Activated CD8-positive, alpha-beta memory T cell treated with anti-CD3 and anti-CD28 coated beads, Interleukin-2, amount 50 U/mL, for 4 hours (primary cell): ENCODE measurements at places on chromosomes 6 and 20.
A peak's percentile ranks its signal among the peaks of the same experiment; 100 is the strongest.

GRCh38 chr6:3415082-3415453 lies 41.8 kb downstream of the SLC22A23 start:
- no peak for DNase-seq

GRCh38 chr20:59629141-59630045 lies 25.1 kb downstream of the PHACTR3 start:
- no peak for DNase-seq

DNA sequence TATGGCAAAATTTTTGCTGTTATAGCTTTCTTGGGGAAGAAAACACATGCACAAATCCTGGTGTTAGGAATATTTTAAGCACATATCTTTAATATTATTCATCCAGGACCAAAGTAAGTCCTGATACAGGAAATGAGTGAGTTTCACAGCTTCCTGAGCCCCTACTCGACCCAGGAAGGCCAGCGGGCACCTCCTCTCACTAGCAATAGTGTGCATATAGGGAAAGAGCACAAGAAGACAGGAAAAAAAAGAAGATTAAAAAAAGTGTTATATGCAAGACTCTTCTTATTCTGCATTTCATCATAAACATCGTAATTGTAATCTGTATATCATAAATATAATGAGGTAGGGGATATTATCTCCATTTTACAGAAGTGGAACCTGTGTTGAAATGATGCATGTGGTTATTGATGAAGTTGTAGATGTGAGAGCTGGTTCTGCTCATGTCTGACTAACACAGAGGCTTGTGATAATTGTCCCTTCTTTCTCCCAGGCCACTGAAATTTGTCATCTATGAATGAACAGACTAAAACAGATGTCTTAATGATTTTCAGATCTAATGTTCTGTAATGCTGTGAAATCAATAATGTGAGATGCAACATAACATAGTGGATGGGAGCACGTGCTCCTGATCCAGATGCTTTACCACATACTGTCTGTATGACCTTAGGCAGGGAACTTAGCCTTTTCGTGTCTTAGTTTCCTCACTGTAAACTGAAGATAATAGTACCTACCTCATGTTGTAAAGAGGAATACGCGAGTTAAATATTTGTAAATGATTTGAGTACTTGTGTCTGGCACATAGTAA lies 101.2 kb downstream of the MYO6 start:
- DNase-seq, result no peak

- DNase-seq, result no peak
These were observed 34.3 kb downstream of the FLRT3 start for GRCh38 chr20:14303106-14303505.

DNA sequence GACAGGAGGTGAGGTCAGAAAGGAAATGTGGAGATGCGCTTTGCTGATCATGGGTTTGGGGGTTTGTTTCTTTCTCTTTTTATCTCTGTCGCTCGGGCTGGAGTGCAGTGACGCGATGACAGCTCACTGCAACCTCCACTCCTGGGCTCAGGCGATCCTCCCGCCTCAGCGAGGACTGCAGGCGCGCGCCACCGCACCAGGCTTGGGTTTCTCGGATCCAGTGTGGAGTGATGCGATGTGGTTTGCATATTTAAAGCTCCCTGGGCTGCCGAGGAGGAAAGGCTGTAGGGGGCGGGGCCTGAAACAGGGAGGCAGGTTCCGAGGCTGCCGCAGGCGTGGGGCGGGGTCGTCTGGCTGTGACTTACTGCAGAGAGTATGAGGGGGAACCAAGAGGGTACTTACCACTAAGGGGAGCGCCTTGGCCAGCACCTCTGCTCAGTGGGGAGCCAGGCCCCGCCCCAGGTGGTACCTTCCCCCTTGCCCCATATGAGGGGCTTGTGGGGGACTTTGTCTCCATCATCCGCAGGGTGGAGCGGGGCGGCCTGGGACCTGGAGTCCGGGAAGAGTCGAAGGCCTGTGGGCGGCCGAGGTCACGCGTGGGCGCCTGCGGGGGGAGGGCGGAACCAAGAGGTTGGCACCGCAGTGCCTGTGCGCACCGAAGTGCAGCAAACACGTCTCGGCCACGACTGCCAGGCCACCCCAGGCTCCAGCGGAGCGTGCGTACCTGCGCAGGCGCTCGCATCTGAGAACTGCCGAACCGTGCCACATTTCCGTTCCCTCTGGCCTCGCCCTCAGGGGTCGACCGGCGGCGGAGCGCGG lies 12.7 kb upstream of the BAK1 start:
- DNase-seq, result peak; percentile 51

- DNase-seq, result no peak
These were observed 97.8 kb upstream of the PCSK2 start for GRCh38 chr20:17129089-17129488.

- DNase-seq, result no peak
These were observed 272.2 kb upstream of the MAP3K7 start for GRCh38 chr6:90859056-90859455.

DNA sequence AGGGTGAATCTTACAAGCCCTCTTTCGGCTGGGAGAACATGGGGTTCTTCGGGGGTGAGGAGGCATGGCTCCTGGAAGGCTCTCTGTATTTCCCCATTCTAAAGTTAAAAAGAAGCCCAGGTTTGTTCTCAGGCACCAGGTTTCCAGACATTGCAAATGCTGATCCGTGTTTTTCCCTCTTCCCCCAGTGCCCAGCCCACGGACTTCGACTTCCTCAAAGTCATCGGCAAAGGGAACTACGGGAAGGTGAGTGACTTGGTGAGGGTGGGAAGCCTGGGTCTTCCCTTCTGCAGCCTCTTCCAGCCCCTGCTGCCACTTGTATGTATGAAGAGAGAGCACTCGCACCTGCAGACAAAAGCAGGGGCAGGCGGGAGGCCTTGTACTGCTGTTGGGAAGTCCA lies 8.7 kb downstream of the SGK2 start:
- no peak for DNase-seq

DNA sequence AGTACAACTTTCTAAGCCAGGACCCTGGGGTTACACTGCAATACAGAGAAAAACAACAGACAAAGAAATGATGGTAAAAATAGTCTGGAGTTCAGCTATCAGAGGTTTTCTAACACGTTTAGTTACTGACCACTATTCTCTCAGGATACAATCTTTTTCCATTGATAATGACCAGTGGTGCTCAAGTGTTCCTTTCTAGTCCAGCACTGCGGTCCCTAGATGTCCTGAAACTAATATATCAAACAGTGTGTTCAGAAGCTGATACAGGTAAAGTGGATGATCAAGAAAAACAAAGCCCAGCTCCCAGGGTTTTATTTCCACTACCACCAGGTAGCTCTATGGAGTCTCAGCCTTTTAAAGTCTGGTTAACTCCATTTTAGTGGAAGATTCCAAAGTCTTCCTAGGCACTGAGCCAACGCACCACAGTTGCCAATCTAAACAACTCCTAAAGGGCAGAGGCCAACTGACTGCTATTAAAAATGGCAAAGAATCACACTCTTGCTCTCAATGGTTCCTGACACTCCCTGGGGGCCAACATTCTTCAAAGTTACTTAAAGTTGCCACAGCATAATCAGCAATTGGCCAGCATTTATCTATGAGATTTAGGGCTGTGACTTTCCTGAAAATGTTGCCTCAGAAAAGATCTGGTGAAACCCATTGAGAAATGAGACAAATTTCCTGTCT lies 38.2 kb downstream of the DZANK1 start:
- no peak for DNase-seq

- DNase-seq, result no peak
These were observed 154.8 kb upstream of the SSTR4 start for GRCh38 chr20:22880277-22880676.

GRCh38 chr20:61744691-61745396 lies 320.8 kb downstream of the TAF4 start:
- DNase-seq, result no peak

DNA sequence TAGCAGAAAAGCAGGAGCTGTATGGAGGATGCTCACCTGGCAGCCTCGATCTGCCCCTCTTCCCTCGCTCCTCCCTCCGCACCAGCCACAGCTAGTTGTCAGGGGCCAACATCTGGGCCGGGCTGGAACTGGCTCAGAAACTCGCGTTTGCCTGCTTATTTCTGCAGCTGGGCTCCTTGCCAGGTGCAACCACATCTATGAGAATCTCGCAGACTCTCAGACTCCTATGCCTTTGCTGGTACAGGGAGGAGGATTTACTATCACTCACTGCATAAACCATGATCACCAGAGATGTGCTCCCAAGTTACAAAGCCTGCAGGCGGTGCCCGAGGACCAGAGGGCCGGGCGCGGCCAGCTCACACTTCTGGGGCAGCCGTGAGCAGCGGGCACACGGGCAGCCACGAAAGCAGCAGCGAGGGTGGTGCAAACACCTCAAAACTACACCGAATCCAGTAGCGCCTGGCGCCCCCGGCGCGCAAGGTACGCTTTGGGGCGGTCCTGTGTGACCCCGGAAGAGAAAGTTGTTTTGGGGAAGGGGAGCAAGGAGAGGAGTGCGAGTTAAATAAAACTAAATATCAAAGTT lies 577 bp upstream of the LRRC1 start:
- DNase-seq, result peak; percentile 45

GRCh38 chr20:62616728-62617621 lies 25.3 kb upstream of the SLCO4A1 start:
- DNase-seq, result peak; percentile 73

GRCh38 chr20:13913131-13913530 lies 77.3 kb downstream of the SEL1L2 start:
- DNase-seq, result no peak

- no peak for DNase-seq
These were observed 90.4 kb downstream of the CARMIL1 start for GRCh38 chr6:25369433-25370177.

DNA sequence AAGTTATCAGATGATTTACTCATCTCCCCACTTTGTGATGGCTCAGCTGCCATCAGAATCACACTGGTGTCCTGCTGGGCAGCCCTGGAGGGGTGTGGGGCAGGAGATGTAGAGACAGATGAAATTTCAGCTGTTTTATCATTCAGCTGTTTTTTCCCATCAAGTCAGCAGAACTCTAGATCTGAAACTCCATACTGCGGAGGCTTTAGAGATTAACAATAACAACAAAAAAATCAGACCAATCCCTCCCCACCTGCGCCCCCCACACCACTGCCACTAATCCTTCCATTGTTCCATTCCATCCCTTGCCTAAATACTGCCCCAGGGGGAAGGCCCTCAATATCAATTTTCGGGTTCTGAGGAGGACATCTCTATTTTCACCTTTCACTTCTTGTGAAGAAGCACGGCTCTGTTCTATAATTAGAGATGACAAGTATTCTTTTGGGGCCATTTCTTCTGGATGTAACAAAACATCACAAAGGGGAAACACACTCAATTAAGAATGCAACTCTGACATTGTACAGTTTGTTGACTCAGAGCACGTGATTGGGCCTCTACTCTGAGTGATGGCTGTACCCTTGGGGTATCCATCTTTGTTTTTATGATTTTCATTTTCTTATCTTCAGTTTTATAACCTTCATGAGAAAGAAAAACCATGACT lies 396.3 kb downstream of the ZFAND3 start:
- DNase-seq, result no peak

GRCh38 chr20:23623666-23624323 lies 14.0 kb downstream of the CST3 start:
- no peak for DNase-seq

DNA sequence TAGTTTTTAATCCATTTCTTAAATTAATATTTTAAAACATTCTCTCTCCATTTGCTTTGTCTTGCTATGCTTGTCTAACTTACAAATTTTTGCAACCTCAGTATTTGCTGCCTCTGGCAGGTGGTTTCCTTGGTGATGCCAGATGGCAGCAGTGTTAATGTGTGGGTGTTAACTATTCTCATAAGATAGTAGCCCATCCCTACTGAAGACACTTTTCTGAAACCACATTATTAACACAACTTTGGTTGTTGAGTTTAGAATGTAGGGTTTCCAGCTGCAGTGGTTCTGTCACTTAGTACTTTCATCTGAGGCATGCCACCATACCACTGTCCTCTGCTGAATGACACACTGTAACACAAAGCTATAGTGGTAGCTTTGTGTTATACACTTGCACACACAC lies 75.1 kb downstream of the MYO6 start:
- no peak for DNase-seq

GRCh38 chr6:5501837-5502236 lies 240.5 kb downstream of the FARS2 start:
- no peak for DNase-seq

GRCh38 chr6:40485795-40486194 lies 101.4 kb downstream of the LRFN2 start:
- no peak for DNase-seq

- DNase-seq, result peak; percentile 36
These were observed 55.4 kb downstream of the RIPOR3 start for GRCh38 chr20:50635676-50636600.

- DNase-seq, result no peak
These were observed 8.7 kb upstream of the PLTP start for GRCh38 chr20:45920462-45921336.

DNA sequence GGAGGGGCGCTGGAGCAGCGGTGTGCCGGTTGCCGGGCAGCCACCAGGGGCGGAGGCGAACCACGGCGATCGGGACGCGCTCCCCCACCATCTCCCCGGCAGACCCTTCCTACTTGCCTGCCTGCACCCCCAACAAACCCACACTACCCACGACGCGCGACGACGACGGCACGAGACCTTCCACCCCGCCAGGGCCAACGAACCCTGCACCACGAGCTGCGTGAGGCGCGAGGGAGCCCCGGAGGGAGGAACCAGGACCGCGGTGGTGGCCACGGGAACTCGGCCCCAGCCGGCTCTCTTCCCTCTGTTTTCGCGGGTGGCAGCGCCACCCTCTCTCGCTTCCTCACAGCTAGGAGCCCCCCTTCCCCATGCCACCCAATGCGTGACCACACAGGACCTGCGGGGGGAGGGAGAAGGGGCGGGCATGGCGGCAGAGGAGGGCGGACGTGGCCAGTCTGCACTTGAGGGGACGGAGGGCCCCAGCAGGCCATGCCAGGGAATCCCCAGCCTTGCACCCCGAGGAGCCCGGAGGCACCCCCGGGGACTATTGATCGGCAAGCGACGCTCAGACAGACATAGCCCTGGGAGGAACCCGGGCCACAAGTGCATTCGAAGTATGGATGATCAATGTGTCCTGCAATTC lies 1516.4 kb upstream of the DEFB115 start:
- no peak for DNase-seq

DNA sequence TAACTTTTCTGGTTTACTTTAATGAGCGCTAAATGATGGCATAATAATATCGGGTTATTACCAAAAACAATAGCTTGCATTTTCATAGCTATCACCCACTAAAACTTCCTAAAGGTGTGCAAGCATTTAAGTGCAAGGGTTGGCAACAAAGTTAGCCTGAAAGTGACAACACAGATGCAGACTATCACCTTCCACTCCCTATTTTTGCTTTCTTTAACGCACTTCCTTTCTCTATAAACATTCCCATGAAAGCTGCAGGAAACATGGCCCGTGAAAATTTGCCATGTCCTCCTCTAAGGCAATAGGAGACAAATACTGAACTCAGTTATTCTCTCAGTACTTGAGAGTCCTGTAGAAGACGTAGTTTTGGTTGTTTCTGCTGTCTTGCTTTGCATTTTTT lies 2.7 kb downstream of the MYCT1 start:
- no peak for DNase-seq

GRCh38 chr20:14830466-14830865 lies 493.1 kb upstream of the FLRT3 start:
- DNase-seq, result no peak

- no peak for DNase-seq
These were observed 136.7 kb downstream of the MAP3K4 start for GRCh38 chr6:161128230-161128629.
